COLO829 (cell line): ENCODE measurements at places on chromosomes 13 and 19.
A peak's percentile ranks its signal among the peaks of the same experiment; 100 is the strongest.

- DNase-seq: peak; percentile 31
Measured at GRCh38 chr13:48334534-48335127, 31.1 kb downstream of the RB1 start.

DNA sequence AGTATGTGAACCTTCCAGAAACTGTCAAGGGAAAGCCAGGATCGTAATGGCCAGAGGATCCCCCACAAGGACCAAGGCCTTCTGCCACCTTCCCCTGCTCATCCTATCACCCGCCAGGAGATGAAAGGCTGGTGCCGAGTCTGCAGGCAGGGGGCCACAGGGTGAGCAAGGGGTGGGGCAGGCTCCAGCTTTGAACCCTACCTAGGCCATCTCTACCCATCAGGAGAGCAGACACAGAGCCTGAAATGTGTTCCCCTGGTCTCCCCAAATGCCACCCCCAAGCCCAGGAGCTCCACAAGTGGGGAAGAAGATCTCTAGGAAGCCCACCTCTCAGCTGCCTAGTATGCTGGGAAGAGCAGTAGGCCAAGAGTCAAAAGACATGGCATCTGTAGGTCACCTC, 95.1 kb downstream of the KCTD15 start:
- no peak for DNase-seq

DNA sequence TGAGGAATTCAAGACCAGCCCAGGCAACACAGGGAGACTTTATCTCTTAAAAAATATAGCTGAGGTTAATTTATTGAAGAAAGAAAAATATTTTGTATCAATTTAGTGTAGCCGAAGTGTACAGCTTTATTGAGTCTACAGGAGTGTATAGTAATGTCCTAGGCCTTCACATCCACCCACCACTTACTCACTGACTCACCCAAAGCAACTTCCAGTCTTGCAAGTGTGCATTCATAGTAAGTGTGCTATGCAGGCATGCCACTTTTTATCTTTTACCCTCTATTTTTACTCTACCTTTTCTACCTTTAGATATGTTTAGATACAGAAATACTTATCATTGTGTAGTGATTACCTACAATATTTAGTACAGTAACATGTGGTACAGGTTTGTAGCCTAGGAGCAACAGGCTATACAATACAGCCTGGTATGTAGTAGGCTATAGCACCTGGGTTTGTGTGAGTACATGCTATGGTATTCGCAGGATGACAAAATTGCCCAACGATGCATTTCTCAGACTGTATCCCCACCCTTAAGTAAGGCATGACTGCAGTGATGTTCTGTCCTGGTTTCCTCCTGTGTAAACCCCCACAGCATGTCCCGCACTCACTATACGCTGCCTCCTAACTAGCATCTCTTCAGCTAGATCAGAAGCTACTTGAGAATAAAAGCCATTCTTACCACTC, 15.3 kb upstream of the ATP12A start:
- no peak for DNase-seq

DNA sequence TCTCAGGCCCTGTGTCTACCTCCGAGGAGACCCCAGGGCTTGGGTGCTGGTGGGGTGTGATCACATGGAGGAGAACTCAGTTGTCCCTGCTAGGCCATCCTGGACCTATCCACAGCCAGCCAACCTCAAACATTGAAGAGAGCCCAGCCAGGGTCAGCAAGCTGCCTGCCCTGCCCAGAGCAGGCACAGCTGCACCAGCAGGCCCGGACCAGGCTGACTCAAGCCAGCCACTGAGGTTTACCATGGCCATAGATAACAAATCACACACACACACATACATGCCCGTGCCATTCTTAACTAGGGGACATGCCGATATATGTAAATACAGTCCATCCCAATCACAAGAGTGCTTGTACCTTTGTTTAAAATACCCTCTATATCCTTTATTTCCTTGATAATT, 8.1 kb downstream of the ARHGEF7 start:
- no peak for DNase-seq

DNA sequence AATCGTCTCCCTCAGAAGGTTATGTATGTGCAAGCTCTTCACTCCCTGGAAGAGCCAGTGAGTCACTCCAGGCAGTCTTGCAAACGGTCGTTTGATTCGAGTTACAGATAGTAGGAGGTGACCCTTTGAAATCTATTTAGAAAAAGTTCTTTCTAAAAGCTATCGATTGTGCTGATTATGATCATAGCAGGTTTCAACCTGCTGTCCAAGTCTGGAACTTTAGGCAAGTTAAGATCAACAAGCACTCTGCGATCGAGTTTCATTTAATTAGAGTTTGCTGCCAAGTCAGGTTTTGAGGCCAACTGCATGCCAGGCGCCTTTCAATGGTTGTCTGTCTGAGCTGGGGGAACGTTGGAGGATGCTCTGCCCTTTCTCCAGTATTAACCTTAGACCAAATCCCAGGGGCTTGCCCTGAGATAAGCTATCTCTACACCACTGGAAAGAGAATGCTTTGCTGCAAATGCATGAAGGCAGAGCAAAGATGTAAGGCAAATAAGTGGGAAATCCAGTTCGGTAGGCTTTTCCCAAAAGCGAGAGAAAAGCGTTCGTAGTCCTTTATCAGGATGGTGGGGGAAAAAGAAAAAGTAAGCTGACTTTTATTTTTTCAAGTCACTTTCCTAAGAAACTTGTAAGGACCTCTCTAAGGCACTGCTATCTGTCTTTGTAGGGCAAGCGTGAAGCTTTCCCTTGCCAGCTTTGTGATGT, 287.5 kb downstream of the ATP8A2 start:
- DNase-seq: no peak

GRCh38 chr19:18599485-18599884, 7.1 kb downstream of the CRLF1 start:
- DNase-seq: no peak

DNA sequence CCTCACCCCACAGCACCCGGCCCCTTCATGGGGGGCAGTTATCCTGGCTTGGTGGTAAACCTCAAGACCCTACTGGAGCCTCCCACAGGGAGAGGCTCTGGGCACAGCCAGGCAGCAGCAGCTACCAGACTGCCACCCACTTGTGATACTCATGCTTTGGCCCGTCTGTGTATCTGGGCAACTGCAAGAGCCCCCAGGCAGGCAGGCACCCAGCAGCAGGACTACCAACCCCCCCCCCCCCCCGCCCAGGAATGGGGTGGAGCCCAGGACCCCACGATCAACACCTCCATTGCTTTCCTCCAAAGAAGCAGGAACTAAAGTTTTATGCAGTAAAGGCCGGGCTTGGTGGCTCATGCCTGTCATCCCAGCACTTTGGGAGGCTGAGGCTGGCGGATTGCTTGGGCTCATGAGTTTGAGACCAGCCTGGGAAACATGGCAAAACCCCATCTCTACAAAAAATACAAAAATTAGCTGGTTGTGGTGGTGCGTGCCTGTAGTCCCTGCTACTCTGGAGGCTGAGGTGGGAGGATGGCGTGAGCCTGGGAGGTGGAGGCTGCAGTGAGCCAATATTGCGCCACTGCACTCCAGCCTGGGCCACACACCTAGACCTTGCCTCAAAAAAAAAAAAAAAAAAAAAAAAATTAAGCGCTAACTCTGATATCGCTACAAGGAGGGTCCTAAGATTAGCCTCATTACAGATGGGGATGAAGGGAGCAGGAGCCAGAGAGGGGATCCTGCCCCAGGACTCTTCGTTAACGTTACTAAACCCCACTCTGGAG, 1.1 kb upstream of the LYL1 start:
- no peak for DNase-seq

DNA sequence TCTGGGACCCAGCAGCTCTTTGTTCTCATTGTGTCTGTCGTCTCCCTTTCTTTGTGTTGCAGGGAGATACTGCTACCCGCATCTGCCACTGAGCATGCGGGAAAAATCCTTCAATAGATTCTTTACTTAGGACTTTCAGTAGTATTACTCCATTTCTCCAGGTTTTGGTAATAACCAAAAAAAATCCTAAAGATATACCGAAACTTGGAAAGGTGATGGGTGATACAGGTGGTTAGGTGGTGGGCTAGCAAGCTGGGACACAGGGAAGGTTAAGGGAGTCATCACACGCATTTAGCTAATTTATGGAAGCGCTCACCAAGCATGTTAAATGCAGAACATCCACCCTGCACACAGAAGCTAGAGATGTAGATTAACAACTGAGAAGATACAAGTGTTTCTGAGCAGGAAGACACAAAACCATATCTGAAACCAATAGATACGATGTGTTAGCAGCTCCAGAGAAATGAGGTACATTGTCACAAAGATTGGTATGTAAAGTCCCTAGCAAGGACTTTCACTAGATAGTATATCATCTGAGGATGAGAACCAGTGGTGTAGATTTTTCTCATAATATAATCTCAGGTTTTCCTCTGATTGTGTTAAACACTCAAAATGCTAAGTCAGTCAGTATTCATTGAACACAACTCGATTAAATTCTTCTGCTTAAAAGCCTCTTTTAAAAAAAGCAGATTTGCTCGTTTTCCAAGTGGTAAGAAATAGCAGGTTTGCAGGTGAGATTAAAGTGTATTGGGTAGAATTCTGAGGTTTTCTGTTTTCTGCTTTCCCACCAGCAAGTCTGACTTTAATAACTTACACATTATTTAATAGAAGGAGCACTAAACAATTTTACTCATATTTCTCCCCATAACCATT, 1.2 kb upstream of the SLAIN1 start:
- no peak for DNase-seq

GRCh38 chr19:34508540-34508939, 27.0 kb downstream of the WTIP start:
- no peak for DNase-seq

GRCh38 chr13:72383646-72384045, 343.8 kb downstream of the MZT1 start:
- DNase-seq: no peak

DNA sequence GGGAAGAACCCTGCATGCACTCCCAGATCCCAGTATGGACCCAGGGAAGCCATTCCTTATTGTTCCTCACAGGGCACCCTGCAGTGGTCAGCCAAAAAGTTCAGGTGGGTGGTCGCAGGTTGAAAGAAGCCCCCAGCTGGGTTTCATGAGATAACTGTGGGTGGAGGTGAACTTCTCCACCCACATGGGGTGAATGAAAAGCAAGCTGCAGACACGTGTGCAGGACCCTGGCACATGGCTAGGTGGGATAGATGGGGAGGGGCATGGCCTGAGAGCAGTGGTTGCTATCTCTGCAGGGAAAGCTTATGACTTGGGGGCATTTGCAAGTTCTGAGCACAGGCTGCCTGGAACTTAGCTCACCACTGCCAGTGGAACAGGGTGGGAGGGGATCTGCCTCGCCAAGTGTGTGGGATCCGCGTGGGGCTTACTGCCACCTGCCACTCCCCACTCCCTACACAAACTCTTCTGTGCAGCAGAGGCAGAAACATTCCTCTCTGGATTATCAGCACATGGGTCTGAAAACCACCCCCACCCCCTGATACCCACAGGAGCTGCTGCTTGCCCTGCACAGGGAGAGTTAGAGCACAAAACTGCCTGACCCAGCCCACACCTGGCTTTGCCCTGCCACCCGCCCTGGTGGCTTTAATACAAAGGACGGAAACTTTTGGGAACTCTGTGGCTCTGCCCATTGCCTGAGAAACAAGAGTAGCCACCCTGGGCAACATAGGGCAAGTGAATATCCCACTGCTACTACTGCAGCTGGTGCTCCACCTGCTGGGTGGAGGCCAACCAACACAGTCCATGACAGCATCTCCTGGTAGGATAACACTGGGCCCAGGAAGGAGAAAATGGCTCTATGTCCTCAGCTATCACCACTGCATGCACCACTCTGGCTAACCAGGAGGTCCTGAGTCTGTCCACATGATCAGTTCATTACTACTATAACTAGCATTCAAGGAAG, 24.4 kb downstream of the PLA2G4C start:
- DNase-seq: no peak

DNA sequence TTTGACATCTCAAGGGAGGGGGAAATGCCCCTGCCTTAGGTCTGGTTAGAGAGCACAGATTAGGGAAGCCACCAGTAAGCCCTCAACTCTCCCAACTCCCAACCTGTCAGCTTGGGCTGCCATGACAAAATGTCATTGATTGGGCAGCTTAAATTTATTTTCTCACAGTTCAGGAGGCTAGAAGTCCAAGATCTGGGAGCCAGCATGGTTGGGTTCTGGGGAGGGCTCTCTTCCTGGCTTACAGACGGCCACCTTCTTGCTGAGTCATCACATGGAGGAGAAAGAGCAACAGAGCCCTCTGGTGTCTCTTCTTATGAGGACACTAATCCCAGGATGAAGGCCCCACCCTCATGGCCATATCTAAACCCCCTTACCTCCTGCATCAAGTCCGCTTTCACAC, 24.2 kb downstream of the C19orf12 start:
- DNase-seq: peak; percentile 51

- no peak for DNase-seq
Measured at GRCh38 chr19:29665826-29666577, 741 bp downstream of the PLEKHF1 start.

GRCh38 chr13:81171065-81171647, 830.2 kb upstream of the SPRY2 start:
- DNase-seq: peak; percentile 8

GRCh38 chr13:54647275-54647674, 1618.7 kb downstream of the OLFM4 start:
- no peak for DNase-seq

GRCh38 chr19:39341129-39341718, 997 bp upstream of the SAMD4B start:
- no peak for DNase-seq

- DNase-seq: no peak
Measured at GRCh38 chr19:37905946-37906868, at the start of gene WDR87. TSS of gene WDR87 (minus strand) at chr19:37906594. CDS start at chr19:37898239, 8,355 bp downstream.

DNA sequence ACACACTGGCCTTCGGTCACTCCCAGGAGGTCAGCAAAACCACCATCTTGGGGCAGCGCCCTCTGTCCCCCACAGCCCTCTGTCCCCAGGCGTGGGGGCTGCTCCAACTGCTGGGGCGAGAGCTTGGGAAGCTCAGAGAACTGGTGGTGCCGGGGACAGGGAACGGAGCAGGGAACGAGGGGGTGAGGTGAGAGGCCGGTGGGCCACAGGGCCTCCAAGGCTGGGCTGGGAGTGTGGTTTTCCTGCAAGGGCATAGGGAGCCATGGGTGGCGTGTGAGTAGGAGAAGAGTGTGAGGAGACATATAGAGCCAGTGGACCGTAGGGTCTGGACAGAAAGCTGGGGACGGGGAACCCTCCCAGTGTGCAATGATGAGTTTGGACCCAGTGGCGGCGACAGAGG, 34.1 kb downstream of the F2RL3 start:
- DNase-seq: no peak

DNA sequence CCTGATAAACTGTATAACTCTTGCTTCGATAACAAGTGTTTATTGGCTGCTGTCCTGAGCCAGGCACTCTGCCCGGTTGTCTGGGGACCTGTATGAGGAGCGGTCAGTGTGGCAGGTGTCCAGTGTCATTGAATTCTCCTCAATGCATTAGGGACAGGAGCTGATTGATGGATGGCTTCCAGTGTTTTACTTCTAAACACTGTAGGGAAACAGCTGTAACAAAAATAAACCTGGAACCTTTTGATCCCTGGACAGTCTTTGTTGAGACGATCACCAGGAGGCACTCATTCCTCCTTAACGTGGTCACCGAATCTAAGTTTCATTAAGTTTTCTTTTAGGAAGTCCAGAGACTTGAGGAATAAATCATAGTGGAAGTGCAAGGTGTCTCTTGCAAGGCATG, 17.9 kb downstream of the UBAC2 start:
- no peak for DNase-seq
